SK-N-DZ (cell line): ENCODE measurements at places on chromosomes 4 and X.

GRCh38 chrX:16454926-16455325 is 195.0 kb upstream of the S100G start:
- DNase-seq, result no peak

DNA sequence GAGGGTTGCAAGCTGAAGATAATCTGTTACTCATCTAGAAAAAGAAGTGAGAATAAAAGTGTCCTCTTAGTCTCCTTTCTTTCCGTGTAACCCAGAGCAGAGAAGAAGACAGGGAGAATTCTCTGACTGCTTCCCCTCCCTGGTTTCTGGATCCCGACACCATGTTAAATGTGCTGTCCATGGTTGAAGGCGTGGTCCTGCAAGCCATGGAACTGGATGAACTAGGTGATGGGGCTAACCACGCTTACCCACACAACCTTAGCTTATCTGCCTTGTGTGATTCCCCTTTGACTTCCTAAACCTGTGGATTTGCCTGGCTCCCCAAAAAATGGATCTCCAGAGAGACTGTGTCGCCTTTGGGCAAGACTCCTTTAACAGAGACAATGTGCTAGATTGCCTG is 907.6 kb downstream of the FSTL5 start:
- no peak for DNase-seq

- no peak for DNase-seq
Measured at GRCh38 chrX:31540313-31540712, 468.5 kb upstream of the FTHL17 start.

- peak; percentile 2 for DNase-seq
Measured at GRCh38 chrX:87728459-87728858, 210.9 kb downstream of the KLHL4 start.

DNA sequence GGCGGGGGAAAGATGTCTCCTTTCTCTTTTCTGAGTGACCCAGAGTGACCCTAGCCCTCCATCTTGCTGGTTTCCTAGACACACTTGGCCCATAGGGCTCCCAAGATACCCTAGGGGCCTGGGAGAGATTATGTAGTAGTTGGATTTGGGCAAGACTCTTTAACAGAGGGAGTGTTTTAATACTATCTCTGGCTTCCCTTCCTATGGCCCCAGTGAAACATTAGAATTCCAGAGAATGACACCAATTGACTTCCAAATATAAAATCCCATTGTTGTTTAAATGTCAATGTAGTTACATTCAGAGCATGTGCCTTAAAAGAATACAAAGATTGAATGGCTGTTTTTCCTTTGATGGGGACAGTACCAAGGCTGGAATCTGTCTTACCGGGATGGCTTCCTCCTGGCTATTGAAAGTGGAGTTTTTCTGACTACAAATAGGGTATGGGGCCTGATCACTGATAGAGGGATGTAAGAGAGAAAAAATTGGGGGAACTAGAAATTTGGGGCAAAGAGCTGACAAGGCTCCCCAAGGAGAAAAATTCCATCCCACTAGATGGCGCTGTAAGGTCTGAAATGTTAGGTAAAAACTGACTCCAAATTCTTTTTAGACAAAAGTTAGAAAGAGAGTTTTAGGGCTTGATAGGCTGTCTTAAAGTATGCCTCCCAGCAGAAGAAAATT is 10.7 kb downstream of the TENT5D start:
- DNase-seq, result peak; percentile 0

- no peak for DNase-seq
Measured at GRCh38 chr4:138706201-138706600, 309.4 kb upstream of the NOCT start.

GRCh38 chrX:139725720-139726119 is 17.8 kb upstream of the MCF2 start:
- no peak for DNase-seq

DNA sequence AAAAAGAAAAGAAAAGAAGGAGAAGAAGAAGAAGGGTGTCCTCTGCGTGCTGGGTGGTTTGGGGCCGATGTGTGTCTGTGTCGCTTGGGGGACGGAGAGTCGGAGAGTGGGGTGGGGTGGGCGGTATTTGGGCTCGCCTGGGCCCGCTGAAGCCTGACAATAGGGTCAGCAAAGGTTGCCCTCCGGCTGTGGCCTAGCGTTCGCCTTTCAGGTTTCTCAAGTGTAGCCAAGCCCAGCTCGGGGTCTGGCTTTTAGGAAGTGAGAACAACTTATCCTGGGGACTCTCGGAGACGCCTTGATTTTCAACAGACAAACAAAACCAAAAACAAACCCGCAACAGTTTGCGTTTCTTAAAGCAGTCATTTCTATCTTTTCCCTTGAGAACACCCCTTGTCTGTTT is 4.1 kb upstream of the SOX3 start:
- no peak for DNase-seq
